Activated naive CD4-positive, alpha-beta T cell treated with anti-CD3 and anti-CD28 coated beads, Interleukin-2, amount 50 U/mL, for 16 hours (primary cell): ENCODE measurements at places on chromosomes 6 and 20.

DNA sequence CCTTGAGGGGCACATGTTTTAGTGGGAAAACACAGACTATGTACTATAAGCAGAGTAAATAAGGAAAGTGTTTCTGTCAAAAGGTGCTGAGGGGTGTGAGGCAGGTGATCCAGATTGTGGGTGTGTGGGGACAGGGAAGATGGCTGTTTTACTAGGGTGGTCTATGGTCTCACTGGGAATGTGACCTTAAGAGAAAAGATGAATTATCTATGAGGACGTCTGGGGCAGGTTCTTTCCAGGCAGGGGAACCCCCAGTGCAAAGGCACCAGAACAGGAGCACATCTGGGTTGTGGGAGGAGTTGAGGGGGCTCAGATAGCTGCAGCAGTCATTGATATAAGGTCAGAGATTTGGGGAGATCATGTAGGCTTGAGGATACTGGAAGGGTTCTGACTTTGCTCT, 18.2 kb upstream of the POLR1H start:
- DNase-seq: no peak

DNA sequence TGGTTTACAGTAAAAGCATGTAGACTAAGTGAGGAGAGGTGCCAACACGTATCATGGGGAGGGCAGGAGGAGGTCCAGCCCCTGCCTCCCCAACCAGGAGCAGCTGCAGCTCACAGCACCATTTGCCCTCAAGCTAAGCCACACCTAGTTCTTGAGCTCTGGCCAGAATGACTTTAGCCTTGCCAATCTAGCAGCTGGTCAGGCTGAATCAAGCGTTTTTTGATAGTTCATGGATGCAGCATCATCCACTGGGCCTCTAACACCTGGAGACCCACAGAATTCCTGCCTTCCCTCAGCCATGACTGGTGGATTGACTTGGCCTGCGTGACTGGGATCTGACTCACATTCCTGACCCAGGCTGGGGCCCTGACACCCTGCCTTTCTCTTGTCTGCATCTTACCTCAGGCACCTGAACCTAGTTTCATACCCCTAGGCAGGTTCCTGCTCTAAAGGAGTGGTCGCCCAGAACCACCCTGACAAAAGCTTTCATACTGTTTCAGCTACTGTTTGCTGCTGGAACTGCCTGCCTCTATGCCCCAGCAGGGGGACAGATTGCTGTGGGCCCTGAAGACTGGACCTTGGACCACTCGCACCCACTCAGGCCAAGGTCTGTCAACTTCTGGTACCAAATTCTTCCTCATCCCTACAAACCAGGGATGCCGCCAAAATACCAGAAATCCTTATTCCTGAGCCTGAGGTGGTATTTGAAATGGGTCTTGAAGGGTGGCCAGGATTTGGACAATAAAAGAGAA, 122.3 kb downstream of the QRSL1 start:
- DNase-seq: no peak

GRCh38 chr6:110368284-110368683, 10.1 kb upstream of the METTL24 start:
- DNase-seq: no peak

GRCh38 chr6:70538376-70538775, 28.4 kb upstream of the SDHAF4 start:
- no peak for DNase-seq

DNA sequence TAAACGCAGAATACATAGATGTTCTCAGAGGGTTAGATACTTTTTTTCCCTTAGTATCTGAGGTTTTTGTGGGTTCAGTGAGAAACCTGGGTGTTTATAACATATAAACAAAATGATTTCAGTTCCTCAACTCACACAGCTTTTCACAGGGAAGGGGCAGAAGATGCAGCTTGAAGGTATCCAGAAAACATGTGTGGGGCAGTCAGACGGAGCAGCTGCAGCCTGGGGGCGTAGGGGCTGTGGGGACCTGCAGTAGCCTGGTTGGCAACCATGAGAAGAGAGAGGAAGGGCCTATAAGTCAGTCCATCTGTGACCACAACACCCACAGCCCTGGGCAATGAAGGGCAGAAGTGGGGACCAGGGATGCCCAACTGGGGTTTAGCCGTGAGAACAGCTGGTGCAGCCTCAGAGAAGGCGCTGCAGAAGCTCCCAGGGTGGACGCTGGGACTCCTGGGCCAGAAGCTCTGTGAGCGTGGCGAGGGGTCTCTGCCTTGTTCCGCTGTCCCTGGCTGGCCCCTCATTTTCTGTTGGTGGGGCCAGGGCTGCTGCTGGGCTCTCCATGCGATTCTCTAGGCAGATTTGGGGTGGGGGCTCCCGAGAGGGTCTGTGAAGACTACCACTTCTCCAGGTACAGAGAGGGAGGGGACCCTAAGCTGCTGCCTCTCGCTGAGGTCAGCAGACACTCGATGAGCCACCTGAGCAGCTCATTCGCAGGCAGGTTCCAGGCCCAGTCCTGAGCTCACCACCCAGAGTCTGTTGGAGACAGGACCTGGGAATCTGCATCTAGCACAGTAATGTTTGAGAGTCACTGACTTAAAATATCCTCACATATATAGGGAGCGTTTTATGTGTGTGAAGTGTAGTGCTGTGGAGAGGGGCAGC, 181.2 kb downstream of the ZDHHC14 start:
- DNase-seq: no peak

GRCh38 chr20:36344517-36345132, 38.5 kb downstream of the DLGAP4 start:
- no peak for DNase-seq

DNA sequence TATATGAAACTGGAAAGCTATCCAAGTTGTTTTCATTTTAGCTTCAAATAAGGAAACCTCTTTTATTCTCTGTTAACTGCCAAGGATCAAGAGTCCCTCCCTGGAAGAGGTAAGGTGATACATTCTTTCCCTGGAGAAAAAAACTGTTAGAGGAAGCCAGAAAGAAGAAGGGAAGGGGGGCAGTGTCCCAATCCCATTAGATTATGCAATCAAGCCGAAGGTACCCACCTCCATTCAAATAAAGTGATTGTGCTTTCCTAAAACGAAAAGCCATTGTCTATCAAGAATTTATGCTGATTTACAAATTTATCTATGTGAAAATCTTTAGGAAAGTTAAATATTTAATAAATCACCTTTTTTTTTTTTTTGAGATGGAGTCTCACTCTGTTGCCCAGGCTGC, 9.5 kb upstream of the UQCC1 start:
- no peak for DNase-seq

- DNase-seq: no peak
Measured at GRCh38 chr20:48115502-48115901, 330.2 kb upstream of the SULF2 start.

DNA sequence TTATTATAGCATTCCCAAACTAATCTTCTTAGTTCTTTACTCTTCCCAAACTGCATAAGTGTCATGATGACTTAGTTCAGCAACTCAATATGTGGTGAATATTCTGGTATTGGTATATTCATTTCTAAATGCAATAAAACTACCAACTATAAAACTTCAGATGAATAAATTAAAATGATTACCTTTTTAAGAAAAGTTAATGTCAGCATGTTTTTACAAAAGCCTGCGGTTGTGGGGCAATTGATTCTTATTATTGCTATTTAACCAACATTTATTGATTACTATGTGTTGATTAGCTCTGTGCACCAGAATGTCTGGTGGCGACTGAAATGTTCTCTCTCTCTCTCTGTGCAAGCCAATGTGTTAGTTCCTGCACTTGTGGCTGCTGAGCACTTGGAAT, 5.0 kb upstream of the SLC22A3 start:
- DNase-seq: no peak

- DNase-seq: no peak
Measured at GRCh38 chr6:11755725-11756124, 22.9 kb downstream of the ADTRP start.

DNA sequence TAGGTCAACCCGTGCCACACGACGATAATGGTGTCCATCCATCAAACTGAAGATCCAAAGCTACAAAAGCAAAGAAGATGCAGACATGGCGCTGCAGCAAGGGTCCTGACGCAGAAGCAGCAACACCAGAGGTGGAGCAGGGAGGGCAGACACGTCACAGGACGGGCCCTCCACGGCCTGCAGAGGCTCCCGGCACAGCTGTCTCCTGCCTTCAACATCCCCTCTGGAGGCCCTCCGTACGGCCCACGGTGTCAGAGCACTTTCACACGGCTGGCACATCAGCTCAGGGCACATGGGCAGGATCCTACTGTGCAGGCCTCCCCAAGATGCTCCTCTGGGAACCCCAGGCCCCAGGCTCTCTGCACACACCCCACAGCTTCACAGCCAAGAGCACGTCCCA, 37.6 kb downstream of the WDR27 start:
- DNase-seq: no peak

GRCh38 chr6:14206391-14206790, 88.8 kb downstream of the CD83 start:
- DNase-seq: no peak

DNA sequence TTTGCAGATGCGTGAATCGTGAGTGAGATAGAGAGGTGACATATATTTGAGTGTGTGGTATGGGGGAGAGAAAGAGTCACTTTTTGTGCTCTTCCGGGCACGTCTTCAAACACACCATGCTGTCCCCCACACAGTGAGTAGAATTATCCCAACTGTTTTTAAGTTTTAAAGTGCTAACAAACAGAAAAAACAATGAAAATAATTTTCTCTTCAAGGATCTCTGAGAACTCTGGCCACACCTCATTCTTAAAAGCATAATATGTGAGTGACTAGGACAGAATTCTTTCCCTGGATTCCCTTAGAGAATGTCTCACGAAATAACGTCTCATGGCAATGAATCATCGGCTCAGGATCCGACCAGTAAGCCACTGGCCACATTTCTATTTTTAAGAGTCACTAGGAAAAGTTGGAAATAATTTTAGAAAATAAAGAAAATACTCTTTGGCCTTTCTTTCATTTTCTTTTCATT, 235.7 kb upstream of the ZNF217 start:
- DNase-seq: no peak

DNA sequence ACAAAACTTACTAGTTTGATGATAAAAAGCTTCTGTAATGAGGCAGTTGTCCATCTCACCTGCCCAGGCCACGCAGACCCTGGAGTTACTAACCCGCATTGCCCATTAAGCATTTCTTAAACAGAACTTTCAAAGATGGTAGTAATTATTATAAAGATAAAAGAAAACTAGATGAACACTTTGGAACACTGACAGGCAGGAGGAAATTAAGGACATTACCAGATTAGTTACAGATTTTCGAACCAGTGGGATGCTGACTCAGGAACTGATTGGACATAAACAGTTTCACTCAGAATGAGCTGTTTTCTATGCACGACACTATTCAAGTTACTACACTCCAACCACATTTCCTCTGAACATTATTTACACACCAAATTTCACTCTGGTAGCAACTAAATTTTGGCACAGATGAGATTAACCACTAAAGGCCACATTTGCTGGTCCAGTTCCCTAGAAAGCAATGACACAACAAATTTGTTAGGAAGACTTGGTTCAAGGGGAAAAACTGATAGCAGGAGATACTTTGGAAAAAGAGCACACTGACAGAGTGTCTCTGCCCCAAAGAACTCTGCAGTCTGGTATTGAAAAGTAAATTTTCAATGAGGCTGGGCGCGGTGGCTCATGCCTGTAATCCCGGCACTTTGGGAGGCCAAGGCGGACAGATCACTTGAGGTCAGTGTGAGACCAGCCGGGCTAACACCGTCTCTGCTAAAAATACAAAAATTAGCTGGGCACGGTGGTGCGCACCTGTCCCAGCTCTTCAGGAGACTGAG, 3.0 kb downstream of the ROMO1 start:
- no peak for DNase-seq

GRCh38 chr6:7542065-7542873, 798 bp downstream of the DSP start:
- peak; percentile 14 for DNase-seq

- no peak for DNase-seq
Measured at GRCh38 chr20:7716286-7716972, 223.8 kb downstream of the HAO1 start.

- DNase-seq: no peak
Measured at GRCh38 chr20:40154514-40154913, 534.5 kb downstream of the MAFB start.

DNA sequence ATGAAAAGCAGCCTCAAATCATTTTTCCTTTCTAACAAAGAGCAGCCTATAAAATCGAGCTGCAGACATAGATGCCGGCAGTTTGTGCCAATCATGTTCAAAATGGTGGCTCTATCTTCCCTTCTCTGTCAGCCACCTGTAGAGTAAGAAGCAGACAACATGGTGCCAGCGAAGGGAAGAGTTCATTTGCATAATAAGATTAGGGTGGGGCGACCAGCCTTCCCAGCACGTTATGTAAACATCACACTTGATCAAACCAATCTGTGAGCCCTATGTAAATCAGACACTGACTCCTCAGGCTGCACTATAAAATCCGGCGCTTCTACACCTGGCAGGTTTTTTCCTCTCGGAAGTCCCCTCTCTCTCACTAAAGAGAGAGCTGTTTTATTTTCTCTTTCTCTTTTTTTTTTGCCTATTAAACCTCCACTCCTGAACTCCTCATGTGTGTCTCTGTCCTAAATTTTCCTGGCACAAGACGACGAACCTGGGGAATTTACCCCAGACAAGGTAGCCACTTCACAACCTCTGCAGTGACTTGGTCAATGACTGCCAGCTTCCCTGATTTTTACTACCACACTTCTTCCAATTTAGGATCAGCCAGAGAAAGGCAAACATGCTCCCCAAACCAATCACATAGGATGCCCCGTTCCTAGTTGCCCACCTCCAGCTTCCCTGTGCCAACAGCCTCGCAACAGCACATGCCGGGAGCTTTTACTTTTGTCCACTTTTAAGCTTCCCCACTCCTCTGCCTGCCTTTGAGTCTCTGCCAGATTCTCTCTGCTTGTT, 12.9 kb downstream of the TPMT start:
- no peak for DNase-seq

GRCh38 chr6:119075200-119075981, 3.1 kb downstream of the FAM184A start:
- no peak for DNase-seq

DNA sequence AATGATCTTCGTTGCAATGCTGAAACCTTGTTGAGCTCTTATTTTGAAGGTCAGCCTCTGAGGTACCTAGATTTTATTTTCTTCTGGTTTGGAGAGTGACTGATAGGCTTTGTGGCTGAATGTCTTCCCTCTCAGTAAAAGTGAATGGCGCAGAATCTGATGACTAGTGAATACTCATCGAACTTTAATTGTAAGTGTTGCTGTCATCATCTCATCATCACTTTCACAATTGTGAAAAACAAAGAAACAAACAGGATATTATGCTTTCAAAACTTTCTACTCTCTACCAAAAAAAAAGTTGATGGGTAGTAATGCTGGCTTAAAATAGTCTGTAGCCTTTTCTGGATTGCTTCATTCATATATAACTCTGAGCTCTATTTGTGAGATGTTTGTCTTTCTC, 239.5 kb upstream of the RAB32 start:
- no peak for DNase-seq
